Pons (tissue), 1 donor: ENCODE measurements at places on chromosomes 1 and 21.

DNA sequence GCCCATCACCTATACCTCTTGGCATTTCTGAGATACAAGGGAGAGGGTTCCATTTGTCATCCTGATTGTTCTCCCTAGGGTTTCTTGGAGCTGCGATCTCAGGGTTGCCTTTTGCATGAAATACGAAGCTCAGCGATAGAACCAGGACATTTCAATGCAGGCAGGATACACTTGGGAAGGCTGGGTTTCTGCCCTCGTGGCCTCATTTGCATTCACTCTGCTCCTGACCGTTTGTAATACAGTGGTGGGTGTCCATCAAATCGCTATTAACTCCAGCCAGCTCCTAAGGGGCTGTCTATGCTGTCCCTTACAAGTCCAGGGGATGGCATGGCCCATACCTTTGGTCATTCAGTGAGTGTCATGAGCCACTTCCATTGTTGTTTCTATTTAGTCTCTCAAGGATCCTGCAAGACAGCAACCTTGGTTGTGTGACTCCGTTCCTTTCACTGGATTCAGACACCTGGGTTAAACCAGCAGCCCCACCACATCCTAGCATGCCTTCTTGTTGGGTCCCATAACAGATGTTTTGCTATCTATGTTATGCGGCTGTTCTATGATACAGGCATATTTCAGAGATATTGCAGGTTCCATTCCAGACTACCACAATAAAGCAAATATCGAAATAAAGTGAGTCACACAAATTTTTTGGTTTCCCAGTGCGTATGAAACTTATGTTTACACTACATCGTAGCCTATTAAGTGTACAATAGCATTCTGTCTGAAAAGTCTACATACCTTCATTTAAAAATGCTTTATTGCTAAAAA lies 18.3 kb downstream of the KAZN start:
- DNase-seq = no peak

DNA sequence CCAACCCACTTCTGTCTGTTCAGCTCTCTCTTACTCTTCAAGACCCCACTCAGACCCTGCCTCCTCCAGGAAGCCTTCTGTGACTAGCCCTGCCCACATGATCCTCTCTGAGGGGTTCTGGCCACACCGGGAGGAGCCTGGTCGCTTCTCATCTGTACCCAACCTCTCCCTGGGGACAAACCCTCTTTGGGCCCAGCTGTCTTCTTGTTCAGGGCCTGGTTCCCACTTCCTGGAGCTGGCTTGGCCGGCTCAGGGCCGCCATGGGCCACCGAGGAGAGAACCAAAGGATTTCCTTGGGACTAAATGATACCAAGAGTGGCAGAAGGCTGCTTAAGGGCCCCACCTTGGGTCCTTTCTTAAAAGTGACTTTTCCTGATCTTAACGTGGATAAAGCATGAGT lies 124.7 kb upstream of the ZBTB40 start:
- no peak for DNase-seq

DNA sequence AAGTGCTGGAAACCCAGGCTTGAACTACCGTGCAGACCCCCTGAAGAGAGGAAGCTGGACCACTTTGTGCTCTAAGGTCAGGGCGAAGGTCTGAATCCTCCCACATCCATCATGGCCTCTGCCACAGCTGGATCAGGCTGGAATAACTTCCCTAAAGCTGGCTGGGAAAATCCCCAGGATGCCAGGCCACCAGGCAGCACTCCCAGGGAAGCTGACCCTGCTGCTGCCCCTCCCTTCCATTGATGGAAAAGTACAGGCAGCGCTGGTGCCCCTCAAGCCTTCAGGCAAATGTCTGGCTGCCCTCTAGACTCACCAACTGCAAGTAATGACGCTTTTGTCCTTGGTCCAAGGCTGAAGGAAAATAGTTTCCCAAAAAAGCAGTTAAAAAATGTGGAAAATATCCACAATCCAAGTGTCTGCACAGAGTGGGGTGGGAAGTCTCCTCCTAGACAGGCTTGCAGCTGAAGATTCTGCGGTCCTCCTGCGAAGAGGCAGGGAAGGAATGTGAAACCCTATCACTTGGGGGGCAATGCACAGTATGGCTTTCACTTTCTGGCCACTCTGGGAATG lies 39.9 kb upstream of the TSPAN2 start:
- no peak for DNase-seq

- DNase-seq = no peak
These were observed 218.3 kb upstream of the SGIP1 start for GRCh38 chr1:66315671-66316070.

- DNase-seq = no peak
These were observed 297.6 kb downstream of the HHAT start for GRCh38 chr1:210626341-210626740.

DNA sequence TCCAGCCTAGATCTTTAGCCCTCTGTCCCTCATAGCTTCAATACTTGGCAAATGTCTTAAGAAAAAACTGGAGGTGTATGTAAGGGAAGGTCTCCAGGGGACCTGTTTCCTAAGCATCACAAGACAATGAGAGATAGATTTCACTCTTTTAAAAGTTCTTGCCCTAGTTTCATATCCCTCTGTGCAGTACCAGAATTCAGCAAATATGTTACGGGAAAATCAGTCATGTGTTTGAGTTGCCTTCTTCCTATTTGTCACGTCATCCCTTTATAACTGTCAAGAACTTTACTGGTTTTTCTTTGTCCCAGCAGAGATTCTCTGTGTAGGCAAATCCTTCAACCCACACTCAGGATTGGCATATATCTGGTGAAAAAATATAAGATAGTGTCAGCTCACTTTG lies 32.3 kb downstream of the DNASE2B start:
- DNase-seq = no peak

- no peak for DNase-seq
These were observed 158.0 kb downstream of the EIF4G3 start for GRCh38 chr1:21018673-21019072.

- no peak for DNase-seq
These were observed 2.5 kb downstream of the MFSD2A start for GRCh38 chr1:39957299-39958015.

DNA sequence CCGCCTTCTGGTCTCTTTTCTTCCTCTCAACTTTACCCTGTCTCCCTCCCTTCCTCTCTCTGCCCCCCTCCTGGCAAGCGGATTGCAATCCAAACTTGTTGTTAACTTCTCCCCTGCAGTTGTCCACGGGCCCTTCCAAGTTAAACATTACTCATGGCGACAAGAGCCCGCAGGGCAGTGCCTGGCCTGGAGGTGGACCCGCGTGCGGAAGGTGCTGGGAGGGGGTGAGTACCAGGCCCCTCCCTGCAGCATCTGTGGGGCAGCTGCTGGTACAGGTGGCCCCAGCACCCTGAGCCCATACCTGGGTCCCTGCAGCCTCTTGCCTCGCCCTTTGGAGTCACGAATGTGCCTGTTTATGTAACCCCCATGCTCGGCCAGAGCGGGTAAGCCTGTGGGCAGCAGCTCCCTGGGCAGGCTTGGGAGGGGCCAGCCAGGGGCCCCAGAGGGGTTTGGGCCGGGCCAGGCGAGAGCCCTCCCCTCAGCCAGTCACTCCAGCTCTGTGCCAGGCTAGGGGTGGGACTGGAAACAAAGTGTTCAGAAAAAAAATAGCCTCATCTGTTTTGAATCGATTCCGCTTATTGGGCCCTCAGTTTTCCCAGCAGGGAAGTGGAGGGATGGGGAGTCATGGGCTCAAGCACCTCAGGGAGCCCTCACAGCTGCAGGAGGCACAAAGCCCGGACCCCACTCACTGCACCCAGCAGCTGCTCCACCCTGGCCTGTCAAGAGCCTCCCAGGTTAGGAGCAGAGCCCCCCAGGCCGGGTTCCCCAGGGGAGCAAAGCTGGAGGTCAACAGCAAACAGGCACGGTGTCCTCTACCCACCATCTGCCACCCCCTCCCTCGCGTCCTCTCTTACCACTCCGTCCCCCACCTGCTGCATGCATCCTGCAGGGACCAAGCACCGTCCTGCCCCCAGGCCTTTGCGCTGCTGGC lies 14.0 kb upstream of the FAAP20 start:
- no peak for DNase-seq

DNA sequence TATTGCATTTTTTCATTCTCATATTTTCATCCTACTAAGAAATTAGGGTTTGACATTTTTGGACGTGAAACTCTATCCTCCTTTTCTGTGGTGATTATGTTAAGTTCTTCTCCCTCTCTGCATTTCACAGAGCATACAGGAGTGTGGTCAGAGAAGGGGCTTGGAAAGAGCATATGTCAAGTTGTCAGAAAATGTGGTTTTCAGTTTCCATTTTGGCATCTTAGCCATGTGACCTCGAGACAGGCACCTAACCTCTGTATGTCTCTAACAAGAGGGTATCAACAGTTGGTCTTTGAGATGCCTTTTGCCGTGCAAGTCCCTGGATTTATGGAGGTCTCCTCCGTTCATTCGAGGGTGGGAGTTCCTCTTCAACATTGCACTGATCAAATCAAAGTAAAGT lies 140.7 kb downstream of the CYYR1 start:
- no peak for DNase-seq

- DNase-seq = no peak
These were observed 199.8 kb downstream of the SEC16B start for GRCh38 chr1:177770096-177770495.

DNA sequence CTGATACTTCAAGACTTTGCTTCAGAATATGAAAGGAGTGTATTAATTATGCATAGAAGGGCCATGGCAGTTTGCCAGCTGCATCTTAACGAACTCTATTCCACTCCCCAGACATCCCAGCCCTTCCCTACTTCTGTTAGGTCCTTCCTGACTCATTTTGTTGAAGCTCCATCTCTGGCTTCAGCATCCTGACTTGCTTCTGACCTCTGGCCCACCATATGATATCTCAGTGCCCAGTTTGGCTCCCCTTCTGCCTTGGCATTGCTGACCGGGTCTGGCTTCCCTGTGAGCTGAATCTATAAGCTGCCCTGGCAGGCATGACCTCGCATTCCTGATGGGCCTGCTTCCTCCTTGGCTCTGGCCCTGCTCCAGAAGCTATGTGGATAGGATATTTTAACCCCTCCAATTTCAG lies 27.6 kb upstream of the ARHGAP29 start:
- DNase-seq = no peak

GRCh38 chr1:22643381-22643780 lies at the start of gene C1QC:
Gene C1QC, plus strand, starts transcription at chr1:22643633. Its CDS starts 391 bp downstream, at chr1:22644024.
- peak; percentile 71 for DNase-seq

GRCh38 chr1:31479811-31480210 lies 66.8 kb downstream of the SERINC2 start:
- no peak for DNase-seq

DNA sequence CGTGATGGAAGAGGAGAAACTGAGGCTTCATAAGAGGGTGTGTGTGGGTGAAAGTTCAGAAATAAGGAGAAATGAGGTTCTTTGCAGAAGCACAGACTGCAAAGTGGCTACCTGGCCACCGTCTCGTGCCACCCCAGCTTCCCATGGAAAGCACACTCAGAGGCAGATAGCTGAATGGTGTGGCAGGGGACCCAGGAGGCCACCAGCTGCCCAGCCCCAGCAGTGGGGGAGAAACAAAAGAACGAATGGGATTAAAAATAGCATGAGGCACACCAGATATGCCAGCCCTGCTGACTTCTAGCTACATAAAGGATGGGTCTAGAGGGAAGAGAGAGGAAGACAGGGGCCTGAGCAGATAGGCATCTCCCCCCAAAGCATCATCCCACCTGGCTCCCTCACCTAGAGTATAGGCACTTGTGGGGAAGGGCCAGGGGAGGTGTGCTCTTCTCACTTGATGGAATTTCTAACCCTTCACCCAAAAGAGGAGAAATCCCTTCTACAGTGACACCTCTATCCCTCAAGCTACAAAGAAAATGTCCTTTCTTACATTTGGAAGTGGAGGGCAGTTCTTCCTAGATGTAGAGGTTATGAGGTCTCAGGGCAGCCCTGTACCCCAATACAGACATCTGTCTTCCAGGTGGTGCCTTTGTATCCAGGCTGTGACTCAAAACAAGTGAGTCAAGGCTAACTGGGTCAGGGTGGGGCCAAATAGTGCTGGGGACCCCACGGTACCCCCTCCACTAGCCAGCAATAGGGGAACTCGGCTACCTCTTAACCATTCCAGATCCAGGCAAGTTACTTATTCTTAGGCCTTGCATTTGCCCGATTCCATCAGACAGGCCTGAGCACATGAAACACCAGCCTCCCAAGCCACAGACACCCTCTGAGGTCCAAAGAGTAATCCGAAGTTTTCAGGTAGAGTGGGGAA lies 3.5 kb downstream of the HDGF start:
- DNase-seq = no peak

- no peak for DNase-seq
These were observed 1.4 kb upstream of the TBX19 start for GRCh38 chr1:168279253-168279652.

GRCh38 chr1:206686478-206687249 lies 2.0 kb downstream of the MAPKAPK2 start:
- no peak for DNase-seq

DNA sequence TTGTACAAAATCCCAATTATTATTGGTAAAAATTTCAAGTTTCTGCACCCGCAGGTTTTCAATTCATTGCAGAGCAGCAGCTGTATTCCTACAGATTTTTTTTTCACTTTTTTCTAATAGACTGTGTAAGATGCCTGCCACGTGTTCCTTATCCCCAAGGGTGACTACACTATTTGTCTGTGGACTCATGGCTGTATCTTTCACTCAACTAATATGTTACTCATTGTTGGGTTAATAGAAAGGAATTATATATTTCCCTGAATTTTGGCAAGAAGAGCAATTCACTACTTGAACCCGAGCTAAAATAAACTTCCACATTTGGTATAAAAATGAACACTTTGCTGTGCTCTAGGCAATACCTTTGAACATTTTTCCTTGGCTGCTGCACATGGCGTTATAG lies 158.7 kb downstream of the NCAM2 start:
- no peak for DNase-seq

DNA sequence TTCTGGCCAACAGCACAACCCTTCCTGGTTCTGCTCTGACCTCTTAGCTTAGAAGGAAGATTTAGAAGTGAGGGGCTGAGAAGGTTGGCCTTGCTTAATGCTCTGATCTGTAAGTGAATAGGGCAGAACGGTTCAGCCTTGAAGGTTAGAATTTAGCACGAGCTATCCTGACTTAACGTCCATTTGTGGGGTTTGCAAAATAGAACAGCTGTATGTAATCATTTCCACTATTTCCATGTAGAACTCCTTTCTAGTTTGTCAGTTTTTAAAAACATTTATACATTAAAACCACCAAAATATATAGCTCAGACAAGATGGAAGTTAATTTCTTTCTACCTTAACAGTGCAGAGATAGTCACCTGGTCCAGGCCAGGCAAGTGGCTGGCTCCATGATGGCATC lies 89.9 kb downstream of the TBX19 start:
- DNase-seq = no peak

- DNase-seq = no peak
These were observed 6.7 kb upstream of the FNDC5 start for GRCh38 chr1:32877211-32878110.

DNA sequence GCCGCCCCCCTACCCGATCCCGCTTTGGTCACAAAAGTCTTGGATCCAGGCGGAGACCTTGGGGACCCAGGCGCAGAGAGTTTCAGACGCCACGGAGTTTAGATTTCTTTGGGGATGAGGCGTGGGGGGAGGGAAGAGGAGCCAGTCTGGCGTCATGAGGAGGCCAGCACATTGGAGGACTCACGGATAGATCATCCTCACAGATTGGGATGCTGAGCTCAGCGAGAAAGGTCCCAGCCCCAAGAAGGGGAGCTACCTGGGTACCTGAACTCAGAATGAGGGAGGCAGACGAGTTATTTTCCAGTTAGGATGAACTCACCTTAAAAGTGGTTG lies 393 bp downstream of the ELAPOR1 start:
- DNase-seq = no peak

GRCh38 chr1:61518670-61519400 lies 206.1 kb downstream of the TM2D1 start:
- no peak for DNase-seq
